ENCODE measurements at places on chromosomes 1 and 21. TPM values are rescaled to one million over a fixed set of nuclear protein-coding genes. Genes with fewer than 3 reads are reported as not detected.

The PGLYRP3 gene
- total RNA-seq = not detected

The OR10R2 gene
- total RNA-seq = not detected

The GPR37L1 gene
- not detected for total RNA-seq

The LCE2C gene
- not detected for total RNA-seq

The PPP1R12B gene
- 38.8 TPM for total RNA-seq

The SPRR1B gene
- total RNA-seq = not detected

The CRYBG2 gene
- total RNA-seq = not detected

The CFHR2 gene
- not detected for total RNA-seq

The ANKRD34A gene
- total RNA-seq = 0.34 TPM

The NT5C1A gene
- not detected for total RNA-seq

The LIN28A gene
- not detected for total RNA-seq

The FAF1 gene
- 55.4 TPM for total RNA-seq

The GPR153 gene
- total RNA-seq = 8.2 TPM

The TRIM46 gene
- 0.51 TPM for total RNA-seq

The HS2ST1 gene
- total RNA-seq = 14.5 TPM

The GREM2 gene
- not detected for total RNA-seq

The PTPN7 gene
- total RNA-seq = not detected

The MSH4 gene
- 0.34 TPM for total RNA-seq

The ARHGAP30 gene
- total RNA-seq = 6.0 TPM
